ENCODE measurements at places on chromosomes 6 and 20.

DNA sequence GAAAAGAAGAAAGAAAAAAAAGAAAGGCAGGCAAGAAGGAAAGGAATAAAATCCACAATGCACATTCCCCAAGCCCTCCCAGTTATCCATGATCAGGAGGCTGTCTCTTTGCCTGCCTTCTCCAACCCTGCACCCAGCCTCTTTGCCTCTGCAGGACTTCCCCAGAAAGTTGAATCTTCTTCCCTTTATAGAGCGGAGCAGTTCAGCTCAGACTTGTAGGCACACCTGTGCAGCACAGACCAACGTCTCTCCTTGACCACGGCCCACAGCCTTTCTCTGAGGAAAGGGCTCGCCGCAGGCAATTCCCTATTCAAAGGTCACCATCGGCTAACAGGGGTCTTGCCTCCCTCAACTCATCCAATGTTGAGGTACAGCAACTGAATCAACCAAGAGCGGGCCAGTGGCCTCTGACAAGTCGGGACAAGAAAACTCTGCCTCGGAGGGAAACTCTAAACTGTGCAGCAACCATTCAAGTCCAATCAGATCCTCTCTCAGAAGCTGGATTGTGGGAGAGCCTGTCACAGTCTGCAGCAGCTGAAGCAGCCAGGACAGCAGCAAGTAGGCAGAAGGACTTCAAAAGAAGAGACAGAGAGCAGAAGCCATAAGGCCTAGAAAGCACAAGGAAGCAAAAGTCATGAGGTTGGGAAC, 529.2 kb upstream of the JARID2 start:
- no peaks in the 10 kb centered on the region for H3K27me3 ChIP-seq
- no peak for DNase-seq
- H3K27ac ChIP-seq = no peak overlapping the region
- H3K36me3 ChIP-seq = no peaks in the 10 kb centered on the region

DNA sequence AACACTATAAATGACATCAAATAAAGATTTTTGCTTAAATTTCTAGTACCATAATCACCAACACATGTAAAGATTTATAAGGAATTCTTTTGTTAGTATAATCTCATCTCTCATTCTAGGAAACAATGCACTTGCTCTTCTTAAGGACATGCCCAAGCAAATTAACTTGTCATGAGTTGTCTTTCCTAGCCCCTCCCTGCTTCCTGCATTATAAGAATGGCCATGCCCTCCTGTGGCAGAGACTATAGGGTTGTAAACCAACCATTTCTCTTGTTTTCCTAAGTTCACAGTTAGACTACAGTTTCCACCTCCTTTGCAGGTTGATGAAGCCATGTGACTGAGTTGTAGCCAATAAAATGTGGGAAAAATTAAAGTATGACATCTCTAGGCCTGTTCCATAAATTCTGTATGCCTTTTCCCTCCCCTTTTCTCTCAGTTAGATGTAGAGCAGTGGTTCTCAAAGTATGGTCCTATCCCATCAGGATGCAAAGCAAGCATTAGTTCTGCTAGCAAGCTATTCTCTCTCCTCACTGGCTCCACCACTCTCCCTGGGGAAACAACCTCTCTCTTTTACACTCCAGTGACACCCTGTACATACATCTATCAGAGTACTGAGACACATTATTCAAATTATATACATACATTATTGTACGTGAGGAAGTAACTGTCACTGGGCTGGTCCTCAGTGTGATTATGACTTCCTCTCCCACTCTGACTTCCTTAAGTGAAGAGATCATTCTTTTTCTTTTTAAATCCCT, 295.0 kb downstream of the PKHD1 start:
- no peak overlapping the region for H3K27ac ChIP-seq
- H3K4me3 ChIP-seq = no peak overlapping the region
- no peaks in the 10 kb centered on the region for H3K27me3 ChIP-seq

DNA sequence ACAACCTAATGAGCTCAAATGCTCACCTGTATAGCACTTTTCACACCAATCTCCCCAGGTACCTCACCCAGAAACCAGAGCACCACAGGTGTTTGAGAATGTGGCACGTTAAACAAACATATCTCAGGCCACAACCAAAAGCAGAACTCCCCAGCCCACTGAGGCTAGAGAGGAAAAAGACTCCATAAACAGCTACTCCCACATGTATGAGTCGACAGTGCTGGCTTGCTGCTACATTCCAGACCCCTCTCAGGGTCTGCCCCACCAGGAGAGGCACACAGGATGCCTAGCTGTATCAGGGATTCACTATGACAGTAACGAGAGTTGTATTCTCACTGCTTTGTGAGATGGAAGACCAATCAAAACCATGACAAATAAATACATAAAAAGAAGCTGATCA, 242.6 kb upstream of the ARID1B start:
- no peaks in the 10 kb centered on the region for H3K27me3 ChIP-seq
- no peak overlapping the region for H3K4me3 ChIP-seq
- no peak for DNase-seq

DNA sequence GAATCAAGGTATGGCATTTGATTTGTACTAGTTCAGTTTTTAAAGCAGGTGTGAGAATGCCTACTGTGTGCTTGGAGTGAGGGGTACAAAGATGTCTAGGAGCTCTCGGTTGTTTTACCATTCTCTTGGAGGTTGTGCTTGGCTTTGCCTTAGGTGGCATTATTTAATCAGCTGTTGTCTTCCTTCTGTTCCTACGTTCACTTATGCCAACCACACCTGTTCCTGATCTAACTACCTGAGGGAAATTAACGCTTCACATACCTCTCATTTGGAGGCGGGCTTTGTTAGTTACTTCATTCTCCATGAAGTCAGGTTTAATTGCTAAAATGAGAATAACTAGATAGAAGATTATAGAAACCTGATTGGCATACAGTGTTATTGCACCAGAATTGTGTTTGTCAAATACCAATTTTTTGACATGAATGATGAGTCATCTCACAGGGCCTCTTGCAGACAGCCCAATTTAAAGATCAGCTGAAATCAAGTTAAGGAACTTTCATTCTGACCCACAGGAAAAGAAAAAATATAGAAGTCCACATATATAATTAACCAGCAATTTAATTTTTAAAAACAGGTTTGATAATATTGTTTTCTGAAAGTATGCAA, 24.8 kb upstream of the PBOV1 start:
- DNase-seq = no peak
- H3K36me3 ChIP-seq = no peaks in the 10 kb centered on the region
- H3K27me3 ChIP-seq = peaks cover under 1% of the 10 kb centered on the region
- no peak overlapping the region for H3K27ac ChIP-seq
- H3K4me1 ChIP-seq = no peaks in the 10 kb centered on the region

- no peak overlapping the region for H3K4me3 ChIP-seq
- no peak for DNase-seq
- H3K27ac ChIP-seq = no peak overlapping the region
- H3K36me3 ChIP-seq = no peaks in the 10 kb centered on the region
- H3K4me1 ChIP-seq = no peaks in the 10 kb centered on the region
- H3K27me3 ChIP-seq = no peaks in the 10 kb centered on the region
Measured at GRCh38 chr6:168632694-168633093, 191.7 kb downstream of the SMOC2 start.

GRCh38 chr6:106194949-106195921, 109.1 kb downstream of the PRDM1 start:
- H3K4me3 ChIP-seq = no peak overlapping the region
- peak overlapping the region; percentile 57 for H3K27ac ChIP-seq
- H3K27me3 ChIP-seq = no peaks in the 10 kb centered on the region
- H3K4me1 ChIP-seq = peaks cover 20% of the 10 kb centered on the region

DNA sequence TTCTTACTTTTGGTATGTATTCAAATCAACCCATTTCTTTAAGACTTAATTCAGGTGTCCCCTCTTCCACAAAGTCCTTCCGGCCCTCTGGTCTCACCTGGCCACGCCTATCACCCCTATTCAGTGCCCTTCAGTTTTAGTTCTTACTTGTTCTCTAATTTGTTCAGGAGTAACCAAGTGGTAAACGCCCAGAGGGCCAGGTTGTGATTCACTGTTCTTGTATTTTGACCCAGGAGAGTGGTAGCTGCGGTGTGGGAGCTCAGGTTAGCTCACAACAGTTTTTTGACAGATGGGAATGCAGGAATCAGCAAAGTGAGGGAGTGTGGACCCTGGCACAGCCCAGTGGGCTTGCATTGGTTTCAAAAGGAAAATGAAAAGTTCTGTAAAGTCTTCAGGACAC, 81.7 kb upstream of the RIPOR2 start:
- no peaks in the 10 kb centered on the region for H3K36me3 ChIP-seq
- H3K4me3 ChIP-seq = no peak overlapping the region
- no peaks in the 10 kb centered on the region for H3K27me3 ChIP-seq

- H3K27me3 ChIP-seq = no peaks in the 10 kb centered on the region
- H3K27ac ChIP-seq = no peak overlapping the region
- no peak overlapping the region for H3K4me3 ChIP-seq
- no peaks in the 10 kb centered on the region for H3K36me3 ChIP-seq
- H3K4me1 ChIP-seq = no peaks in the 10 kb centered on the region
- no peak for DNase-seq
Measured at GRCh38 chr6:45966797-45967196, 48.9 kb downstream of the CLIC5 start.

- no peaks in the 10 kb centered on the region for H3K27me3 ChIP-seq
- H3K4me1 ChIP-seq = no peaks in the 10 kb centered on the region
- DNase-seq = no peak
- no peaks in the 10 kb centered on the region for H3K36me3 ChIP-seq
- no peak overlapping the region for H3K4me3 ChIP-seq
Measured at GRCh38 chr6:55679503-55679902, 100.5 kb upstream of the HMGCLL1 start.

DNA sequence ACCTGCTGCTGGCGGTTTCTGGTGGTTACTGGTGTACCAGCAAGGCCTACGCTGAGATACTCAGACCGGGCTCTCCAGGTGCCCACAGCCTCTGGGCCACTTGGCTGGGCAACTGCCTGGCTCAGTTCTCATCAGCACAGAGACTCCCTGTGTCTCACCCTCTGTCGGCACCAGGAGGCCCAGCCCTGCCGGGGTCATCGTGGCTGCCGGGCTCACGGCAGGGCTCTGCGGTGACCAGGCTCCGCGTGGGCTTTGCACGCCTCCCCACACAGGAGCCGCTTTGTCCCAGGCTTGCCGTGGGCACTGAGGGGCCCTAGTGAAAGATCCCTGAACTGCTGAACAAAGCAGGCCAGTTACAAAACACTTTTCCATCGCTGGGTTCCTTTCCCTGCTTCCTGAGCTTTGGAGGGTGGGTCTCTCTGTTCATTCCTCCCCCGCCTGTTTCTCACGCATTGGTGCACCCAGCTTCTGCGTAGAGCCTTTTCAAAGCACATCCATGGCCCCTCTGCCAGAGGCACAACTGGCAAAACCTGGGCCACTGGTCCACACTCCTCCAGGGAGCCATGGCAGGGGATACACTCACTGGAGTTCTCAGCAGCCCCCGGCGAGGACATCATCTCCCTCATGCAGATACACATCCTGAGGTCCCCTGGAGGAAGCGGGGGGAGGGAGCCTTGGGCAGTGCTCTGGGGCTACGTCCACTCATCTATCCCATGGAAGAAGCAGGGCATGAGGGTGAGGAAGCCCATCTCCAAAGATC, 117.0 kb downstream of the NFATC2 start:
- H3K27me3 ChIP-seq = no peaks in the 10 kb centered on the region
- peaks cover 34% of the 10 kb centered on the region for H3K4me1 ChIP-seq
- H3K4me3 ChIP-seq = no peak overlapping the region

GRCh38 chr6:7264686-7265384, 48.2 kb downstream of the SSR1 start:
- no peak for DNase-seq
- no peaks in the 10 kb centered on the region for H3K36me3 ChIP-seq
- H3K4me3 ChIP-seq = no peak overlapping the region
- H3K27me3 ChIP-seq = peaks cover 3% of the 10 kb centered on the region
- H3K27ac ChIP-seq = no peak overlapping the region

DNA sequence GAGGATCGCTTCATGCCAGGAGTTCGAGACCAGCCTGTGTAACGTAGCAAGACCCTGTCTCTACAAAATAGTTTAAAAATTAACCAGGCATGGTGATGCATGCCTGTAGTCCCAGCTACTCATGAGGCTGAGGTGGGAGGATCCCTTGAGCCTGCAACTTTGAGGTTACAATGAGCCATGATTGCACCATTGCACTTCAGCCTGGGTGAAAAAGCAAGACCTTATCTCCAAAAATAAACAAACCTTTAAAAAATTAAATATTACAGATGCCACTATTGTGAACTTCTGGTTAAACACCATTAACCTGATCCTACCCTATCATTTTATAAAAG, 116.8 kb downstream of the ARHGAP18 start:
- H3K4me1 ChIP-seq = no peaks in the 10 kb centered on the region
- no peaks in the 10 kb centered on the region for H3K27me3 ChIP-seq
- H3K4me3 ChIP-seq = no peak overlapping the region

GRCh38 chr6:21791581-21791980, 198.0 kb downstream of the SOX4 start:
- no peaks in the 10 kb centered on the region for H3K4me1 ChIP-seq
- H3K36me3 ChIP-seq = no peaks in the 10 kb centered on the region
- H3K4me3 ChIP-seq = no peak overlapping the region
- DNase-seq = no peak
- H3K27me3 ChIP-seq = no peaks in the 10 kb centered on the region
- no peak overlapping the region for H3K27ac ChIP-seq

GRCh38 chr20:2507875-2508630, 662 bp downstream of the ZNF343 start:
- H3K27ac ChIP-seq = peak overlapping the region; percentile 72
- no peaks in the 10 kb centered on the region for H3K36me3 ChIP-seq
- H3K27me3 ChIP-seq = no peaks in the 10 kb centered on the region
- no peak for DNase-seq
- H3K4me3 ChIP-seq = peak overlapping the region; percentile 74

GRCh38 chr20:38812709-38813573, 7.4 kb downstream of the PPP1R16B start:
- peaks cover 29% of the 10 kb centered on the region for H3K4me1 ChIP-seq
- H3K27ac ChIP-seq = no peak overlapping the region
- peaks cover 15% of the 10 kb centered on the region for H3K36me3 ChIP-seq
- no peak overlapping the region for H3K4me3 ChIP-seq
- H3K27me3 ChIP-seq = no peaks in the 10 kb centered on the region

DNA sequence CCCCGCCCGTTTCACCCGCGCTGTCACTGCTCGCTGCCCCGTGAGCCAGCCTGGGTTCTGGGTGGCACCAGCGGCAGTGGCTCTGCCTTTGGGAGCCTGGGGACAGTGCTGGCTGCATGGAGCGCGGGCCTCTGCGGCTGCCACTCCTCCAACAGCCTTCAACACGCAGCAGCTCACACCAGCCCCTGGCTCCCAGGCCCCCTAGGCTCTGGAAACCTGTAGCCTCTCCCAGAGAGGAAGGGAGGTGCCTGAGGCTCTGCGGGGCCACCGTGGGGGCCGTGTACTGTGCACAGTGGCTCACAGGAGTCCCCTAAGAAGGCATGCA, 163.9 kb upstream of the AFDN start:
- no peaks in the 10 kb centered on the region for H3K4me1 ChIP-seq
- H3K27me3 ChIP-seq = no peaks in the 10 kb centered on the region
- H3K36me3 ChIP-seq = no peaks in the 10 kb centered on the region
- DNase-seq = no peak
- no peak overlapping the region for H3K4me3 ChIP-seq
- no peak overlapping the region for H3K27ac ChIP-seq

All from effector memory CD4-positive, alpha-beta T cell (primary cell).